NCI-H146 (cell line): ENCODE measurements at places on chromosomes 7 and 10.

GRCh38 chr10:51063166-51063565 is 11.1 kb upstream of the PRKG1 start:
- no peak for DNase-seq

GRCh38 chr7:98420966-98421612 is 20.2 kb upstream of the BAIAP2L1 start:
- peak; percentile 83 for DNase-seq

DNA sequence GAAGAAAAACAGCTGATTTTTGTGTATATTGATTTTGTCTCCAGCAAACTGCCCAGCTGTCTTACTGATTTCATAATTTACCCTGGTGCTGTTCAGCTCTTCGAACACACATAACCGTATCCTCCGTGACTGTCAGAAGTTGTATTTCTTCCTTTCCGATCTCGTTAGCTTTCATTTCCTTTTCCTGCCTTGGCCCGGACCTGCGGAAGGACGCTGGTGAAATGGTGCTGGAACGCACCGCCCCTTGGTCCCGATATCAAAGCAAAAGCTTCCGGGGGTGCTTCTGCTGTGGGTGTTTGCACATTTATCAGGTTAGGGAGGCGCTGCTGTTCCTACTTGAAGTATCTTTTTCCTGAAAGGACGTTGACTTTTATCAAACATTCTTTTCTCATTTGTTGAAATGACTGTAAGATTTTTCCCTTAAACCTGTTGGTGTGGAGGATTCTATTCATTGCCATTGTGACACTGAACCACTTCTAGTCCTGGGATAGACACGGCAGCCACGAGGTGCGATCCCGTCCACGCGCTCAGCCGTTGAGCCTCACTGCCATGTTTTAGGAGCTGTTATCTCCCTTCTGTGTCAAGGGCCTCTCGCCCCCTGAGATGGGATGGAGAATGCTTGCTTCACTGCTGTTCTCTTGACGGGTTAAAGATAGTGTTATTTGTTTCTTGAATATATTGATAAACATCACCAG is 72.6 kb downstream of the FOXL3 start:
- DNase-seq, result no peak

DNA sequence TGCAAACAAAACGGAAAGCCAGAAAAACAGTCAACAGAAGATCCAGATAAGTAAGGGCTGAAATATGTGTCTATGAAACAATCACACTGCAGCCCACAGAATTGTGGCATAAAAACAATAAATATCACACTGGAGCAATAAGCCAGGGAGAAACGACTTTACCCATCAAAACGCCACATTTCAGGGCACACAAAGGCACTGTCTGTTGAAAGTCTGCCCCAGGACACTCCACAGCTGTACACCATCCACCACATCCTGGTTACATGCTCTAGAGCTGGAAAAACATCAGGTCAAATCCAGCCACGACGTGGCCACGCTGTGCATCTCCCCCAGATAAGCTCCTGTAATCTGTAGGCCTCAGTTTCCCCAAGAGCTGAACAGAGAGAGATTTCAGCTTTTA is 88.7 kb downstream of the COBL start:
- no peak for DNase-seq

DNA sequence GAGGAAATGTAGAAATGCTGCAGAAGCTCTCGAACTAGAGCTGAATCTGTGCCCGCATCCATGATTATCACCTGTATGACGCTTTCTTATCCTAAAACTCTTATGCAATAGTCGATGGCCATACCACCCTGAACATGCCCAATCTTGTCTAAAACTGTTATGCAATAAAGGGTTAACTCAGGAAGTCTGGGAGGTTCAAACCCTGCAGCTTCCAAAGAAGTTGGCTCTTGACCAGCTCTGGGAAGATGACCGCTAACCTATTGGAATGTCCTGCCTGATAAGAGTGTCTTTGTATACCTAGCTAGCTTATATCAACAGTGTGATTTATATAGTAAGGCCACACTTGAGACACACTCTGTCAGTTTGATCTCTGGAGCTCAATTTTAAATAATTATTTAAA is 3.4 kb upstream of the C10orf88 start:
- DNase-seq, result no peak

DNA sequence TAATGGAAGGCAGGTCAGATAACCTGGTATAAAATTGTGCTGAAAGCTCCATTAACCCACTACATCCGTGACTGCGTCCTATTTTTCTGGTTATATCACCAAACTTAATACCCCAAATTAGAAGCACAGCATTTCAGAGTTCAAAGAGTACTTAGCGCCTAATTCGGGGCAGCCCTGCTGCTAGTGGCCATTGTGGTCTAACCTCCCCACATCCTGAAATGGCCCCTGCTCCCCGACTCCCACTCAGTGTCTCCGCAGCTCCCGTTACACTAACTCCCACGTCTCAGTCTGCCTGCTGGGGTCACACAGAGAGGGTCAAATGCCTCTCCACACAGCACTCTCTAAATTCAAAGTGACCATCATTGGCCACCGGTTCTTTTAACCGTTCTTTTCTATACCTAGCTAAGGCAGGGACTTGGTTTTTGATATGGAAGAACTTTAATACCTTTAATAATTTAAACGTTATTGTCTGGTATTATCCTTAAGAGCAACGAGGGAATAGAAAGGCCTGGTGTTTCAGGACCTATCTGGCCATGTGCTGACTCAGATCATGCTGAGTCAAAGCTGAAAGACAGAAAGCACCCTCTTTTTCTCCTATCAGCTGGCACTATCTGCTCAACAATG is 117.1 kb downstream of the KMT2E start:
- DNase-seq, result no peak

- no peak for DNase-seq
Measured at GRCh38 chr7:37832194-37832593, 16.2 kb upstream of the NME8 start.

DNA sequence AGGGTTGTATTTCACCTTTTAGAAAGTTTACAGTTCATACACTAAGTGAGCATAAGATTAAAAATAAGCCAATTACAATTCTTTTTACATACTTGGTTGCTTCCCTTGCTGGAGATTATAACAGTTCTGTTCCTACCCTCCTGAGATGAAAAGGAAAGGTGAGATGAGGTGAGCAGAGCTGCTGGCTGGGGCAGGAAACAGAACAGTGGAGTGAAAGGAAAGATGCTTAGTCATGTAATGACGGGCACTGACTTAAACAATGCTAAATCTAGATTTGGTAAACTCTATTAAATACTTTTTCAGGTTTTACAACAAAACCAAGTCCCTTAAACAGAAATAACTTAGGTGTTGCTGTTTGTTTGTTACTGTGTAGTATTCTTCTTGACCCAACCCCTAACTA is 19.9 kb upstream of the ZEB1 start:
- no peak for DNase-seq

DNA sequence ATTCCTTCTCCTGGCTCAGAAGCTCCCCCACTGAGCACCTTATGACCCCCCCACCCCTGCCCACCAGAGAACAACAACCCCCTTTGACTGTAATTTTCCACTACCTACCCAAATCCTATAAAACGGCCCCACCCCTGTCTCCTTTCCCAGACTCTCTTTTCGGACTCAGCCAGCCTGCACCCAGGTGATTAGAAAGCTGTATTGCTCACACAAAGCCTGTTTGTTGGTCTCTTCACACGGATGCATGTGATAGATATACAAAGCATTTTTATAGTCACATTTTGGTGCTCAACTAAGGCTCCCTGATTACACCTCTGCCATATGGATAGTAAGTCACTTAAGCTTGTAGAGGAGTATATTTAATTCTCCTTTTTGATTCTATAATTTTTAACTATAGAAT is 985.8 kb downstream of the REEP3 start:
- no peak for DNase-seq

DNA sequence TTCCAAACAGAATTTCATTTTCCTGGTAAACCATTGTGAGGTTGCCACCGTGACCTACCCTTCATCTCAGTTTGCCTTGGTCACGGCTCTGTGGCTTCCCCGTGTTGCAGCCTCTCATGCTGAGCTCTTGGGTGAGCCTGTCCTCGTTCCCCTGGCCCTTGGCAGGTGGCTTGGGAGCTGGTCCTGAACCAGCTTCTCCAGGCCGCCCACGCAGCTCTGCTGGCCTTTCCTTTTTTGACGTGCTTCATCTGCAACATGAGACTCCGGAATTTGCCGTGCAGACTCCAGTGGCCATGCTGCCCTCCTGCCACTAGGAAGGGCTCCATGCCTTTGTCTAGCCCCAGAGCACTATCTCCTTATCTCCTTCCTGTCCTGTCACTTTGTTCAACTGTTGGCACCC is 93.0 kb upstream of the NPS start:
- no peak for DNase-seq

DNA sequence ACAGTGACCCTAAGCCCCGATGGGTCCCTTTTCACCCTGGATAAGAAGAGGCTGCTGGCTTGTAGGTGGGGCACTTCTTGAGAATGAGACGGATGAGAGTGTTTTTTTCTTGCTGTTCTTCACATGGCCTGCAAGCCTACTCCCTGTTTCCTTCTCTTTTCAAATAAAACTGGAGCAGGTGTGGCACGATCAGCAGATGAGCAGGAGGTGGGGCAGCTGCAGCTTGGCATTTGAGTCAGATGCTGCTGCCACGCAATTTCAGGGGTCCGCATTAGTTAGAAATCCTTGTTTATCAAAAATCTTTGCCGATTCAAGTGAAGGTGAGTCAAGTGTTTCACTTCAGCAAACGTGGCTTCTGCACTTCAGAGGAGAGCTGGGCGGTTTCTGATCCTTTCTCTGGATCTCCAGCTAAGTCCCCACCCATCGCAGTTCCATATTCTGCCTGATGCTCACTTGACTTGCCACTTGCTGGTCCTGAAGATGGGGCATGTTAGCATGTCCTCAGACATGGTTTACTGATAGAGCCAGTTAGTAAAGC is 20.8 kb downstream of the WDFY4 start:
- peak; percentile 60 for DNase-seq

DNA sequence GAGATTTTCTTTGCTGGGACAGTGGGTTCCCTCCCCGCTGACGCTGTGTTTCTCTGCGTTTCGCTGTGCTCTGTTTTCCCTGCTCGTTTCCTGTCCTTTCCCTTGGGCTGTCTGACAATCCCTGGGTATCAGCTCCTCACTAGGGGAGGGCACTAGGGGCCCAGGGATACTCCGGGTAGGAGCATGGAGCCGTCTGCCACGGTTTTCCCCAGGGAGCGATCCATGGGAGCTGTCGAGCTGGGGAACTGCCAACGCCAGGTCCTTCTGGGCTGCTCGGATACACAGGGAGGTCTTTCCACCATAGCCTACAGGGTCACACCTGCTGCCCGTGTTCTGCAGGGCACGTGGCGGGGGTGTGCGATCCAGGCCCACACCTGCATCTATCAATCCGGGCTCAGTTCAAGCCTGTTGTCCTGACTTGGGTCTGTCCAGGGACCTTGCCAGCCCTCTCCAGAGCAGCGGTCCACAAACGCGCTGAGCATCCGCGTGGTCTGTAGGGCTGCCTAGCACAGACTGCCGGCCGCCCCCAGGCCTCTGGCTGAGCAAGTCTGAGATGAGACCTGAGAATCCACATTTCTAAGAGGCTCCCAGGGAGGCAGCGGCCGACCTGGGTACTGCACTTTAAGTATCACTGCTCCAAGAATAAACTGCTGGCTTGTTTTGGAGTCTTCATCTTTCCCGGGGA is 263.1 kb downstream of the ELFN1 start:
- no peak for DNase-seq

DNA sequence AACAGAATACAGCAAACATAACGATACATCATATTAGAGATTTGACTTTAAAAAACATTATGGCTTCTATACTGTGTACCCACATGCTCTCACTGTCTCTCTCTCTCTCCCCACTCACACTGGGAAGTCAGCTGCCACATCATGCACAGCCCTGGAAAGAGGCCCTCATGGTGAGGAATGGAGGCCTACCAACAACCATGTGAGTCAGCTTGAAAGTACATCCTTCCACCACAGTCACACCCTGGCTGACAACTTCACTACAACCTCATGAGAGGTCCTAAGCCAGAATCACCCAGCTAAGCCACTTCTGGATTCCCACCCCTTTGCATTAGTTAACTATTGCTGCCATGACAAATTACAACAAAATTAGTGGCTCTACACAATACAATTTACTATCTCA is 23.3 kb upstream of the GPR22 start:
- no peak for DNase-seq

DNA sequence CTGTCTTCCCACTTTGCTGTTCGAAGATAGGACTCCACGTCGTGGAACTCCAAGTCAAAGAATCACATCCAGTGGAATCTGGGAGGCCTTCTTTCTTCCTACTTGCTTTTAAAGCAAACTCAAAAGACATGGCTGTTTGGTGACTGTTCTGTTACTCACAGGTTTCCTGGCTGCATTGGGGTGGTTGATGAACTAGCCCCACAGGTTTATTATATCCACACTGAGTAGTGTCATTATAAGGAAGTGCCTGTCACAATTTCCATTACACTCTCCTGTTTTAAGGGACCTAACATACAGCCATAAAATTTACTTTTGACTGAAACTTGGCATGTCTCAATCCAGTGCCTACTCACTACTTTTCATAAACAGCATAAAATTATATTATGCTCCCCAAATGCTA is 287.3 kb upstream of the SP4 start:
- DNase-seq, result no peak

GRCh38 chr10:1182280-1183032 is 126.3 kb downstream of the WDR37 start:
- DNase-seq, result no peak

GRCh38 chr7:96614154-96614867 is 95.3 kb downstream of the SEM1 start:
- DNase-seq, result no peak

DNA sequence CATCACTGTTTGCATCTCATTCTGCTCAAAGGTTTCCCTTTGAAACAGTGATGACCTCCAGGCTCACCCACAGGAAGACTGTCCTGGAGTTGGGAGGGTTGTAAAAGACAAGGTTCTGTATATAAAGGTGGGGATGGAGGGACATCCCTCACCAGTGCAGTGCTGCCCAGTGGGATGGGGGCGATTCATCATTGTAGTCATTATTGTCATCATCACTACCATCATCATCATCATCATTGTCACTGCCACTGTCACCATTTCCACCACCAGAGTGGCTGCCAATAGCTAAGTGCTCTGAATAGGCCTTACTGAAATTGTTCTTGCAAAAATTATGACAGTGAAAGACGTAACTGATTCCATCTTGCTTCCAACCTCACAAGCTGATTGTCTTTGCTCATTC is 24.7 kb downstream of the MRPS24 start:
- no peak for DNase-seq

DNA sequence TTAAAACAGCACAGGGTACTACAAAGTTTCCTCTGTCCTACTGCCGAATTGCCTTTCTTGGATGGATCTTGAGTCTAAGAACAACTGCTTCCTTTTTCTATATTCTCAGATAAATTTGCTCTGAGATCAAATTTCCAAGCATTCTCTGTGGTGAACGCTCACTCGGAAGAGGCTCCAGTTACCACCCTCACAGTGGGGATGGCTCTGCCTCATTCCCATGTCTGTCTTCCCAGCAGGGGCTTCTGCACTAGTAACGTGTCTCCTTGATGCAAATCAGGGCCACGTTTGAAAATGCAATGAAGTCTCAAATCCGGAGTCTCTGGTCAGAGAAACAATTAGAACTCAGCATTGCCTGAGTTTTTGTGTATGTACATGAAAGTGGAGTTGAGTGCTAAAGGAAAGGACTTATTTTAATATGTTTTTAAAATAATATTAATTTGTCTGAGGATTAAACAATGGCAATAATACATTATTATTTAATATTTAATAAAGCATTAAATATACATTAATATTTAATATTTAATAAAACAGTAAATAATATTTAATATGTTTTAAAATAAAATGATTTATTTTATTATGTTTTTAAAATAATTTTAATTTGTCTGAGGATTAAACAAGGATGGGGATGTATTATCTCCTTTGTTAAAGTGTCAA is 61.8 kb downstream of the INHBA start:
- no peak for DNase-seq
